ENCODE measurements at places on chromosomes 12 and 14.

DNA sequence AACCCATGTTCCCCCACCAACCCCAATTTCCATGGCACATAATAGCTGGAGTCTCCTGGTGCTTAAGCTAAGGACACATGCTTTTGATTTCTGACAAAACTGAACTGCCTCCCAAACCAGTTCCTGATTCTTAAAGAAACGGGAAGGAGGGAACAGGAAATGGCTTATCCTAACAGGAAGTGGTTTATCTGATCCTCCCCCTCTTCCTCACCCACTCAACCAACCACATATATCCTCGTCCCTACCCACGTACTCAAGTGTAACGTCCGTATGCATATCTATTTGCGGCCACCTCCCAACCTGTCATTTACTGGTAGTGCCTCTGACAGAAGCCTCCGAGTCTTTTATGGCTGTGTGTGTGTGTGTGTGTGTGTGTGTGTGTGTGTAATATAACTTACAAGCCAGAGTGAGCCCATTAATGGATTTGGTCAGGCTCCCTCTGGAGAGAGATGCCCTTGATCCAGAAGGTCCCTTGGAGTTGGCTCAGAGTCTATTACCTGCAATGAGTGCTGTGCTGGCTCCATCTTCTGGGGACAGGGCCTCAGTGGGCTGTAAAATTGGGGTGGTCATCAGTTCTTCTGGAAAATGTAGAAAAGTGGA lies 7.7 kb downstream of the DAZAP2 start:
- DNase-seq = peak; percentile 94

DNA sequence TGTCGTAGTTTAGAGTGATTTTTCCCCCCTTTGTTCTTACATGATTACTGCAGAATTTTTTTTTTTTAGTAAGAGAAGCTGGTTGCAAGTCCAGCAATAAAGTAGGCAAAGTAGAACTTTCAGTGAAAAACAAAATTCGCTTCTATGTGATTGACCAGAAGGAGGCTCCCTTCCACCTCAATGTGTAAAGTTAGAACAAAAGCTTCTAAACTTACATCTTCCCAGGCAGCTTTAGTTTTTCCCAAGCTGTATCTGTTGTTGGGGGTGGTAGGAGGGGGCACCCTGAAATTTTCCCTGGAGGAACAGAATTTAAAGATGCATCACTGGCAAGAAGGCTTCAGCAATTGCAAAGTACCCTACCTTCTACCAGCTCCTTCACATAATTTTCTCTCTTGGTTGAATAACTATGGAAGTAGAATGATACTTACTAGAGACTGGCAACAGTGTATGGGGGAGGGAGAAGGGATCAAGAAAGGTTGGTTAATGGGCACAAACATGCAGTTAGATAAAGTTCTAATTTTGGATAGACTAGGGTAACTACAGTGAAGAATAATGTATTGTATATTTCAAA lies 87.3 kb upstream of the E2F7 start:
- DNase-seq = peak; percentile 15

GRCh38 chr12:116933512-116934246 lies 22.9 kb downstream of the FBXW8 start:
- DNase-seq = no peak

DNA sequence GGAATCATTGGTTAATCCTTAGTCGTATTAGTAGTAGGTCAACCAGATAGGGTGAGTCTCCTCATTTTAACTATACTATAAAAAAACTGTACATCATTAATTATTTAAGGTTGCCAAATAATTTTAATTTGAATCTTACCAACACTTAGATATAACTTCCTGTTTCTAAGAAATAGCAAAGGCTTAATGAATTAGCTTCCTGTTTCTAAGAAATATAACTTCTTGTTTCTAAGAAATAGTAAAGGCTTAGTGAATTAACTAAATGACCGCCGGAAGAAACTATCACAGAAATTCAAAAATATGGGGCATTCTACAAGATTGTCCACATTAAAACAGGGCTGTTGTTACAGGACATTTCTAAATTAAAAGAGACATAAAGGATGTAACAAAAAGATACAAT lies 392.9 kb upstream of the FOXG1 start:
- no peak for DNase-seq

GRCh38 chr12:38886064-38886463 lies 19.3 kb downstream of the CPNE8 start:
- DNase-seq = no peak

DNA sequence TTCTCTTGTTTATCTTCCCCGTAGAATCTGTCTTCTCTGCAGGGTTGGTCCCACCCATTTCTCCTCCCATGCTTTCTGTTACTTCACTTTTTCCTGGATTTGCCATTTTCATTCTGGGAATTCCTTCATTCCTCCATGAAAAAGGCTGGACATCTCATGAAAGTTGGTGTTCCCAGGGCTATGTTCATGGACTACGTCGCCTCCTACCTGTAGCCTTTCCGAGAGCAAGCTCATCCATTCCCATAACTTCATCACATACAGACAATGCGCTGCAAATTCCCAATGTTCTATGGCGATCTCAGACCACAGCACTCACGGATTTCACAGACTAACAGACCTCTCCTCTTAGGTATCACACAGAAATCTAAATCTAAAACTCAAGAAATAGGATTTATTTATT lies 217.1 kb downstream of the EXOC5 start:
- no peak for DNase-seq

DNA sequence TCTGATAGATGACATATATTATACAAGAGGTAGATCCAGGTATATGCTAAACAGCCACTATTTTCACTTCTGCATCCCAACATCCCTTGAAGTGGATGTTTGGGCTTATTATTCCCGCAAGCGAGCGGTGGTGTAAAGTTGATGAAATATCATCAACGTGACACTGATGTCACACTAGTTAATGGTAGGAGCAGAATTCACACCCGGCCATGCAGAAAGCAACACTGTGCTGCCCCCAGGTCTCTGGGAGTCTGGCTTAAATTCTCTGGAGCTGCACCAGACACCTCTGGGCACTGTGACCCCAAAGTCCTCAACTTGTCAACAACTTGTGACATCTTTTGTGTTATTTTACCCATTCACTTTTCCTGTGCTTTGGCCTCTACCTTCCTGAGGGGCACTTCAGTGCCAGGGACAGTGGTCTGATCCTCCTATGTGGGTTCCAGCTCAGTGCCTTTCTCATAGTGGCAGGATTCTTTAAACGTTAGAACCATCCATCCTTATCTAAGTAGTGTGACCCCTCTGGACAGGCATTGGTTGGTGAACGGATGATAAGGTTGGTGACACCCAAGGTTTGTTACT lies 952 bp downstream of the DRAM1 start:
- DNase-seq = no peak

DNA sequence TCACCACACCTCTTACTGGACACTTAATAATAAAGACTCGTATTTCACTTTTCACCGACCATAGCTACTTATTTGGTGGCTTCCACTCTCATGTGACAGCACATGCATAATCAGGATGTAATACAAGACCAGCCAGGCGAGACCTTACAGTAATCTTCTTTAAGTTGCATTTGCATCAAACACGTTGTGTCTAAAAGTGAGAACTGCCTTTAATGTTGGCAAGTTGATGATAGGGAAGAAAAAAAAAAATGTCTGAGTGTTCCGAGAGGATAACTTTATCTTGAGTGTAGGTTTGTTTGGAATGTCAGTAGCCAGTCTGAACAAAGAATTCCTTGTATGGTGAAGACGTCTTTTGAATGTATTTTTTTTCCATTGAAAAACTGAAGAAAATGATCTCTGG lies 440.4 kb downstream of the ADAMTS20 start:
- no peak for DNase-seq

GRCh38 chr14:101898416-101898815 lies 66.0 kb upstream of the DYNC1H1 start:
- no peak for DNase-seq

DNA sequence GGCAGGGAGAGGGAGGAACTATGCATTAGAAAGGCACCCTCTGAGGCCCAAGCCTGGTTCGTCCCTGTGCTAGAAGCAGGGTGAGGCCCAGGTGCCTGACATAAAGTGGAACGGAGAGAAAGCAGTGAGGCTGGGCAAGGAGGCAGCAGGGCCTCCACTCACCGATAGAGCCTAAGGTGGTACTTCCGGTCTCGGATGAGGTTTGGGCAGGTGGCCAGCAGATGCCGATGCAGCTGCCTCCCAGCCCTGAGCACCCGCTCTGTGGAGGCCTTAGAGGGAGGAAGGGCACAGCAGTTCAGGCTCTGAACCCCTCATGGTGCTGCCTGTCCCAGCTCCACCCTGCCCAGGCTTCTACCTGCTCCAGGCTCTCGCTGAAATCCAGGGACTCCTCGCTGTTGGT lies 7.1 kb downstream of the RAPGEF3 start:
- no peak for DNase-seq

- DNase-seq = no peak
These were observed 364.3 kb downstream of the TMEM121 start for GRCh38 chr14:105890474-105891220.

GRCh38 chr12:105256011-105256410 lies 20.0 kb upstream of the APPL2 start:
- DNase-seq = no peak

DNA sequence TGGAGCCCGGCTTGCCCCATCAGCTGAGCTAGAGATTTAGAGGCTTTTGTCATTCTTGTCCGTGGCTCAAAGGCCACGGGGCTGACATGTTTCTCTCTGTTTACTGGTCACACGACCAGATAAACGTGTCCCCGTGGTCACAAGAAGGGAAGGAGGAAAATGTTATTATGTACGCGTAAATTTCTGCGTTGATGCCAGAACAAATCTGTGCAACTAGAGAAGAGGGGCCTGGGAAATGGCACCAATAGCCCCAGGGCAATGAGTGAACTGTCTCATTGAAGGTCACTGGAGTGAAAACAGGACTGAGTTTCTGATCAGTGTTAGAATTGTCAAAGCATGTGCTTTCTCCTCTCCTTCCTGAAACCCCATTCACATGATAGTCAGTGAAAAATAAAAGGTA lies 25.3 kb downstream of the OAS2 start:
- DNase-seq = no peak

- DNase-seq = peak; percentile 76
These were observed 66.3 kb downstream of the CLIP1 start for GRCh38 chr12:122356192-122356635.

Data from NB4 (cell line).